Left kidney (tissue), 8 donors: ENCODE measurements at places on chromosomes 1 and 21. TPM values are rescaled to one million over a fixed set of nuclear protein-coding genes. Genes with fewer than 3 reads are reported as not detected.
A peak's percentile ranks its signal among the peaks of the same experiment; 100 is the strongest.

DNA sequence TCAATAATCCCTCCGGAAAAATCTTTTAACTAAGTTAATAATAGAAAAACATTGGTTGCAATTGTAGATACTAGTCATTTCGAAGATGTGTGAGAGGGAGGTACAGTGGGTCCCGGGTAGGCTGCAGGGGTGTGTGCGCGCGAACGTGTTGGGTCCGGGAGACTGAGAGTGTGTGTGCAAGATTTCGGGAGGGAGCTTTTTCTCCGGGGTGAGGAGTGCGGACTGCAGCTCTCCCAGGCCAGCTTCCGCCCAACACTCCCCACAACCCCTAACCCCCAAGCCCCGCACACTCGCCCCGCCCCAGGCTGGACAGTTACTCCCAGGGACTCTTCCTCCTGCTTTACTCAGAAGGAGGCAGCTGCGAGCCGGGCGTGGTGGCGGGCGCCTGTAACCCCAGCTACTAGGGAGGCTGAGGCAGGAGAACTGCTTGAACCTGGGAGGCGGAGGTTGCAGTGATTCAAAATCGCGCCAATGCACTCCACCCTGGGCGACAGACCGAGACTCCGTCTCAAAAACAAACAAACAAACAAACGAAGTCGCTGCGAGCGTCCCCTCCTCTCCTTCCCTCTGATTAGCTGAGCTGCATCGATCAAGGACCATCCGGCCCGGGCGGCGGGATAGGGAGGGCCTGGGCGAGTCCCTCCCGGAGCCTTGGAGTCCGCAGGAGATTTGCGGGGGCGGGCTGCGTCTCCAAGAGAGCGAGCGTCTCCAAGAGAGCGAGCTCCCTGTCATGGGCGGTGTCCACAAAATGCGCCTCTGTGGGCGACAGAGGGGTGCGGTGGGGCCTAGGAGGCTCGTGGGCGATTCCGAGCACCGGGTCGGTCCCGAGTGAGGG is 28.3 kb upstream of the PPM1J start:
- DNase-seq, result no peak

DNA sequence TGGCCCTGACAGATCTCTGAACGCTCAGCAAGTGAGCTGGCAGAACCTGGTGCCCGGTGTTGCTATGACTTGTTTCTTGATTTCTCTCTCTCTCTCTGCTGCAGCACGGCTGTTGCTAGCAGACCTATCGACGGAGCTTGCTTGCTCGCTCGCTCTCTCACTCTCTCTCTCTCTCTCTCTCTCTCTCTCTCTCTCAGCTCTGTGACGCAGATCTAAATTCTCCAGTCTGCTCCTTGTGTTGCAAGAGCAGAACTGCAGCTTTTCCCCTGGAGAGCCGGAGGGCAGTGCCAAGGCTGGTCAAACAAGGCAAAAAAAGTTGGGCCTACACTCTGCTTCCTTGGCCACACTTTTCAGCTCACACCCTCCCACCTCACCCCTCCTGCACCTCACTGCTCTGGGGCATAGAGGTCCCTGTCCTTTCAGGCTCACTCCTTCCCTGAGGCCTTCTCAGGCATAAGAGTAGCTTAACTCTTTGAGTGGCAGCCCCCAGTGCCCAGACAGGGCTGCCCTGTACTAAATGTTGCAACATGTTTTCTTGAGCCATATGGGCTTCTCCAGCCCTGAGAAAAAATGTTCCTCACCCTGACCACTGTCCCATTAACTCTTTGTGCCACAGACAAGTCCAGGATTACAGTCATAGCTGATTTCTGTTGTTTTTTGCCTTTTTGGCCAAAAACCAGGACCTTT is 72.2 kb downstream of the CD46 start:
- DNase-seq, result peak; percentile 83

DNA sequence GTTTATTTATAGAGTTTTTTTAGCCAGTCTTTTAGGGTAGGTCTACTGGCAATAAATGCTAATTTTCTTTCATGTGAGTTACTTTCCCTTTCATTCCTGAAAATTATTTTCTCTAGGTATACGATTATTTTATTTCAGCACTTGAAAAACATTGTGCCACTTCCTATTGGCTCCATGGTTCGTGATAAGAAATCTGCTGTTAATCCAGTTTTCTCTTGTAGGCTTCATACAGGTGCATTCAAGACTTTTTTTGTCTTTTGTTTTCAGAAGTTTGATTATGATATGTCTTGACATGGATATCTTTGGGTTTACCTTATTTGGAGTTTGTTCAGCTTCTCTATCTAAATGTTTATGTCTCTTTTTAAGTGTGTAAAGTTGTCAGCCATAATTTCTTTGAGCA is 148.3 kb downstream of the HS2ST1 start:
- DNase-seq, result no peak

DNA sequence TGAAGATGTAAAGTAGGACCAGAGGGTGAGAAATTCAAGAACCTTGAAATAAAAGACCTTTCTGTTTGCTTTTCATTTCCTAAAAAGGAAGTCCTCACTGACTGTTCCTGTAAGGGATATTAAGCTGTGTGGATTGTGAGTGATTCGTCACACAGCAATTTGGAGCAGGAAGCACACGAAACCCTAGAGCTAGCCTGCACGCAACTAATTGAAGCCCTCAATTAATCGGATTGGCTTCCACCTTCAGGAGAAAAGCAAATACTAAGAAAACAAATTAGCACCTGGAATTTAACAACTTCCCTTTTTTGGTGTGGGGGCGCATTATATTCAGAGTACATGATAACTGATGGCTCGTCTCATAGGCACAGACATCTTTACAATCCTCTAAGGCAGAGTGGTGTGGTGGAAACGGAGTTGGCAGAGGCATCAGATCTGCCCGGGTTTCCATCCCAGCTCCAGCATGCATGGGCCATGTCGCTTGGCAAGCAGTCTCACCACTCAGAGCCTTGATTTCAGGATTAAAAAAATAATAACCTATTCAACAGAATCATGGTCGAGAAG is 95.2 kb downstream of the KCNJ15 start:
- peak; percentile 54 for DNase-seq

- no peak for DNase-seq
Measured at GRCh38 chr1:77545970-77546369, 136.5 kb downstream of the ZZZ3 start.

DNA sequence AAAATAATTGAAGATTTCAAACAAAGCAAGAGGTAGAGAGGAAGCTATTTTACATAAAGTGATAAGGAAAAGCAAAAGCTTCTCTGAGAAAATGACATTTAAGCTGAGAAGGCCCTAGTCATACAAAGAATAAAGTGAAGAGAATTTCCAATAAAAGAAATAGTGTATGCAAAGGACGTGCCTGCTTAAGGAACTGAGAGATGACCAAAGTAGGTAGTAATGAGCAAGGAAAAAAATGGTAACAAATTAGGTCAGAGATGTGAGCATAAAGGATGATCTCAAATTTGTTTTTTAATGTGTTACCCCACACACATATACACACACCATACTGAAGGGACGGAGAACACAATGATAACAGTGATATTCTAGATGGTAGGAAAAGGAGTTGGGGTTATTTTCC is 46.4 kb downstream of the NRIP1 start:
- no peak for DNase-seq

- DNase-seq, result no peak
Measured at GRCh38 chr1:109996476-109996875, 11.9 kb downstream of the AHCYL1 start.

DNA sequence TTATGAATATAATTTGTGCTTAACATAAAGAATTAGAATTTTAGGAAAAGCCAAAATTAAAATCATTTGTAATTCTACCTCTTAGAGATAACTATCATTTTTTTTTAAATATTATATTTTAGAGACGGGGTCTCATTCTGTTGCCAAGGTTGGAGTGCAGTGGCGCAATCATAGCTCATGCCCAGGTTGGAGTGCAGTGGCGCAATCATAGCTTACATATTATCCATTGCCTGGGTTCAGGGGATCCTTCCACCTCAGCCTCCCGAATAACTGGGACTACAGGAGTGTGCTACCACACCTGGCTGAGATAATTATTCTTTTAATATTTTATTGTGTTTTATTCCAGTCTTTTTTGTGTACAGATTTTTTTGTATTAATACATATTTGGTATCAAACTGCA is 8.3 kb downstream of the RASAL2 start:
- no peak for DNase-seq

DNA sequence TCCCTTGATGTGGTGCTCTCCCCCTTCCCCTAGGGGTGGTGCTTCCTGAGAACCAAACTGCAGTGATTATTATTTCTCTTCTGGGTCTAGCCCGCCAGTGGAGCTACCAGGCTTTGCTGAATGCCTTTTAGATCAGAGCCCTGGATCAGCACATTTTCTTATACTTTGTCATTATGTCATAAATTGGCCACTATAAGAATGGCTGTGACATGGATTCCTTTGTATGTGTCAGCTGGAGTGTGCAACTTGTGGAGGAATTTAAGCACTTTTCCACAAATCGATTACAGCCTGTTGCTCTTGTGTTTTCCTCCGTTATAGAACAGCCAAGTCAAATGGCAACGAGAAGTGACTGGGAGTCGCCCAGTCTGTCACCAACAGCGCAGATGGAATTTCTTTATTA is 273.3 kb downstream of the DUSP10 start:
- no peak for DNase-seq

DNA sequence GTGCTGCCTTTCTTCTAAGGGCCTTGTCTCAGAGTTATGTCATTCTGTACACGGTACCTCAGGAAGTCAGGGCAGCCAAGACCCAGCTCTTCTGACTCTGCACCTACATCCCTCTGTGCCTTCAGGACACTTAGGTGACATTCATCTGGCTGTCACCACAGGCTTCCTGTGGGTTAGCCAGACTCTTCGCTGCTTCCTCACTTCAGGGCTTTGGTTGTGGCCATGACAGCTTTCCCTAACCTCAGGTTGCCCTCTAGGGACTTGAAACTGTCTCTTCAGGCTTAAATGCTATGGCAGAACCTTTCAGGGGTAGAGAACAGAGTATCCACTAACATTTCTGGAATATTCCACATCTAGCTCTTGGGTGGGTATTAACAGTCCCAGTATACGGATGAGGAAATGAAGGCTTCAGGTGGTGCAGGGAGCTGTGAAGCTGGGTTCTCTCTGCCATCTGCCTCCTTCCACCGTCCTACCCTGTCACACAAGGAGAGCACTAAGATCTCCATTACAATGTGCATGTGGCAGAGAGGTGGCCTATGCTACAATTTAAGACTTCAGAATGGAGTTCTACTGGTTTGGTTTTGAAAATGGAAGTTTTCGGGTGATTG is 9.9 kb downstream of the TSSK3 start:
- DNase-seq, result no peak

DNA sequence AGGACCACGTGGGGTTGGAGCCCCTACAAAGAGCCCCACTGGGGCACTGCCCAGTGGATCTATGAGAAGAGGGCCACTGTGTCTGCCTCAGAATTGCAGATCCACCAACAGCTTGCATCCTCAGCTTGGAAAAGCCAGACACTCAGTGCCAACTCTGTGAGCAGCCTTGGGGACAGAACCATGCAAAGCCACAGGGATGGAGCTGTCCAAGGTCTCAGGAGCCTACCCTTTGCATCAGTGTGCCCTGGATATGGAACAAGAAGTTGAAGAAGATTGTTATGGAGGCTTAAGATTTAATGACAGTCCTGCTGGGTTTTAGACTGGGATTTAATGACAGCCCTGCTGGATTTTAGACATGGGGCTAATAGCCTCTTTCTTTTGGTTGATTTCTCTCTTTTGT is 1670.9 kb downstream of the PLA2G4A start:
- peak; percentile 7 for DNase-seq

GRCh38 chr1:214700437-214700836 is 97.4 kb downstream of the CENPF start:
- DNase-seq, result no peak

Gene NBPF6
- not detected for polyA plus RNA-seq

Gene RAD54L
- 16.7 TPM for polyA plus RNA-seq

Gene TRABD2B
- 21.2 TPM for polyA plus RNA-seq

Gene MYOC
- 0.10 TPM for polyA plus RNA-seq

Gene LDLRAD2
- polyA plus RNA-seq, result 4.6 TPM

Gene SPOCD1
- polyA plus RNA-seq, result 0.45 TPM

Gene ACTL8
- polyA plus RNA-seq, result not detected

Gene DEDD
- polyA plus RNA-seq, result 57.2 TPM

Gene S100A14
- polyA plus RNA-seq, result 16.8 TPM

Gene RPE65
- polyA plus RNA-seq, result 0.22 TPM

Gene LYPD8
- not detected for polyA plus RNA-seq

Gene CRP
- not detected for polyA plus RNA-seq

Gene TENT5C
- 2.9 TPM for polyA plus RNA-seq
